Heart left ventricle (tissue), 16 donors: ENCODE measurements at places on chromosomes 13 and 19.

DNA sequence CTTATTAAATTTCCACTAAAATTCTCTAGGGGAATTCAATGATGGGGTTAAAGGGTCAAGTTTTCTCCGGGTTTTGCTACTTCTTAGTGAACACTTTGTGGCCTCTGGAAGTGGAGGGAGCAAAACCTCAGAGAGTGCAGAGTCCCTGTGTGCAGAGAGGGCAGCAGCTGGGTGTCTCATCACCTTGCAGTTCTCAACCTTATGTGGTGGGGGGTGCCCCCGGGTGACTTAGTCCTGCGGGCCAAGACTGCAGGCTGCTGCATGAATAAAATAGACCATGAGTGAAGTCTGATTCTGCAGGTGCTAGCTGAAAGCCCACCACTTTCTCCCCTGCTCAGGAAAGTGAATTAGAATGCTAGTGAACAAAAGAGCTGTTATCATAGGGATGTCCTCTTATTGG, 191.6 kb downstream of the DLEU7 start:
- no peak overlapping the region for H3K27ac ChIP-seq
- H3K4me1 ChIP-seq: peaks cover 5% of the 10 kb centered on the region
- no peaks in the 10 kb centered on the region for H3K36me3 ChIP-seq
- no peak for DNase-seq

- no peaks in the 10 kb centered on the region for H3K36me3 ChIP-seq
- H3K4me3 ChIP-seq: no peak overlapping the region
- no peaks in the 10 kb centered on the region for H3K27me3 ChIP-seq
These were observed 81.8 kb upstream of the STARD13 start for GRCh38 chr13:33367171-33367895.

DNA sequence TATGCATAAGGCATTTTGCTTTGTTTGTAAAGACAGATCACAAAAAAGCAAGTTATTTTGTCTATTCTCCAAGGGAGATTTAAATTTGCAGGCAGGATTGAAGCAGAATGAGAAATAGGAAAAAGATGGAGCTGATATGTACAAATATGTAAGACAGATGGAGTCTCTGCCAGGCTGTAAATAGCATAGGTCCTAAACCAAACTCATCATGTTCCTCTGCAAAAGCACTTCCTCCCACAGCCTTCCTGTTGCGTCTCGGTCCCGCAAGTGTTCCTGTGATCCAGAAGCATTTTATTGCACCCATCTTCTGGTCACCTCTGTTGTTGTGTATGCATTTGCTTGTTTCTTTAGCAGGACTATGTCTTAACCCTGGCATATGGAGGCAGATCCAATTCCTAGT, 95.7 kb upstream of the CLDN10 start:
- no peak overlapping the region for H3K4me3 ChIP-seq
- no peak for DNase-seq
- H3K4me1 ChIP-seq: peaks cover 5% of the 10 kb centered on the region
- H3K27me3 ChIP-seq: no peaks in the 10 kb centered on the region
- no peak overlapping the region for H3K27ac ChIP-seq

GRCh38 chr13:49620170-49620621, 8.1 kb upstream of the ARL11 start:
- peaks cover 8% of the 10 kb centered on the region for H3K4me1 ChIP-seq
- no peak overlapping the region for H3K27ac ChIP-seq
- no peaks in the 10 kb centered on the region for H3K36me3 ChIP-seq
- H3K4me3 ChIP-seq: no peak overlapping the region
- DNase-seq: no peak

DNA sequence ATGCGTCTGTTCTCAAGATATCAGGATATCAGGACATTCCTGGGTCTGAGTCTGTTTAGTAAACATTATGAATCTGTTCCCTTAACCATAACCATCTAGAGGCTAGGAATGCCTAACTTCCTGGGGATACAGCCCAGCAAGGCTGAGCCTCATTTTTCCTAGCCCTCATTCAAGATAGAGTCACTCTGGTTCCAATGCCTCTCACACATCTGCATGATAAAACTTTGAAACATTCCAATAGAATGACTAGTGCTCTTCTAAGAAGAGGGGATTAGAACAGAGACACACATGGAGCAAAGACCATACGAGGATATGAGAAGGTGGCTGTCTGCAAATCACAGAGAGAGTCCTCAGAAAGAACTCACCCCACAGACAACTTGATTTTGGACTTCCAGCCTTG, 20.6 kb upstream of the CABP5 start:
- peaks cover 53% of the 10 kb centered on the region for H3K36me3 ChIP-seq
- H3K27ac ChIP-seq: no peak overlapping the region

DNA sequence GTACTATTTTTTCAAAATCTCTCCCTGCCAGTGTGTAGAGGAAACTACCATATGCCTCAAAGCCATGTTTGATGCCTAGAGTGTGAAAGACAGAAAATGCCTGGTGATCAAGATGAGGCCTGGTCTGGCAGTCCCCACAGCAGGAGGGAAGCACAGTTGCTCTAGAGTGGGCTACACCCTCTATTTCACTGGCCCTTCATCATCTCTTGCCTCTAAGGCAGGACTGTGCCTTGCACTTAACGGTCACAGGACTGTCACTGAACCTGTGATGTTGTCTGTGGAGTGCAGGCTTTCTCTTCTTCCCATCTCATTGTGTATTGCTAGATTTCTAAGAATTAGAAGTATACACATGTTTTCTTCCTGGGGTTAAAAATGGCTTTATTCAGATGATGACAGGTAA, 16.3 kb downstream of the POLR1D start:
- no peak overlapping the region for H3K4me3 ChIP-seq
- no peak overlapping the region for H3K27ac ChIP-seq

DNA sequence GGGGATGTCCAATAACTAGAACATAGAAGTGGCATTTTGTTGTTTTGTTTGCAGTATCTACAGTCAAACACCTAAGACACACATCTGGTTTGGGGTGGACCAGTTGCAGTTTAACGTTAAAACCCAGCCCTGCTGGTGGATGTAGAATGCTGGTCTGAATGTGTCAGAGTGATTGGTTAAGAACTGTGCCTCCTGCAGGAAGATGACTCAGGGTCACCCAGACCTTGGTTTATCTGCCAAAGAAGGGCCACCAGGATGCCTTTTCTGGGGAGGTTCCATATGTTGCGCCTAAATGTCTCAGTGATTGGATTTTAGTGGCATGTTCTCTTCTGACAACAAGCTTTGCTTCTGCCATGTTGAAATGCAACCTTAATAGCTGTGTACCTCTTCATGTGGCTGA, 23.1 kb downstream of the ZNF536 start:
- peaks cover 9% of the 10 kb centered on the region for H3K27me3 ChIP-seq
- H3K36me3 ChIP-seq: no peaks in the 10 kb centered on the region
- no peak overlapping the region for H3K27ac ChIP-seq

GRCh38 chr19:49852631-49853126, 1.7 kb downstream of the PTOV1 start:
- H3K4me1 ChIP-seq: peaks cover 42% of the 10 kb centered on the region
- no peaks in the 10 kb centered on the region for H3K27me3 ChIP-seq
- peaks cover 34% of the 10 kb centered on the region for H3K36me3 ChIP-seq
- H3K4me3 ChIP-seq: no peak overlapping the region

GRCh38 chr13:112869202-112870050, 99.6 kb upstream of the MCF2L start:
- H3K4me3 ChIP-seq: no peak overlapping the region
- no peak overlapping the region for H3K27ac ChIP-seq
- peaks cover 4% of the 10 kb centered on the region for H3K4me1 ChIP-seq
- no peak for DNase-seq
- peaks cover 60% of the 10 kb centered on the region for H3K36me3 ChIP-seq

DNA sequence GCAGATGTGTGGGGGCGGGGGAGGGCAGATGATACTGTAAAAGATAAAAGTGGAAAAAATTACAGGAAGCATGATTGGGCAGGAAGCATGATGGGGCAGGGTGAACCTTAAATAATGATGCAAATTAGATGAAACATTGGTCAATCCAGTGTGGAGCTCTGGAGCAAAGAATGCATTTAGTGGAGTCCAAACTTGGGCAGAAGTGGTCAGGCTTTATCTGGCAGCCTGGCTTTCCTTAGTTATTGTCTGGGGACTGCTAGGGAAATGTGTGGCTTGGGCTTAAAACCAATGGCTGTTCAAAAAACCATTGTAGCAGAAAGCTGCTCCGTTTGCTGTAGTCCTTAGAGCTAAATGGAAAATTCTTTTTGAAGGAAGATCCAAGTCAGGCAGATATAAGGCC, 1077.3 kb upstream of the MIR17HG start:
- H3K27me3 ChIP-seq: no peaks in the 10 kb centered on the region
- H3K4me3 ChIP-seq: no peak overlapping the region
- no peak overlapping the region for H3K27ac ChIP-seq
- no peaks in the 10 kb centered on the region for H3K36me3 ChIP-seq
- peaks cover 3% of the 10 kb centered on the region for H3K4me1 ChIP-seq

GRCh38 chr19:39192846-39193245, 3.9 kb upstream of the NCCRP1 start:
- H3K36me3 ChIP-seq: no peaks in the 10 kb centered on the region
- DNase-seq: no peak
- peaks cover 51% of the 10 kb centered on the region for H3K27me3 ChIP-seq
- no peak overlapping the region for H3K4me3 ChIP-seq
- H3K27ac ChIP-seq: no peak overlapping the region

- no peaks in the 10 kb centered on the region for H3K36me3 ChIP-seq
- DNase-seq: no peak
- no peaks in the 10 kb centered on the region for H3K4me1 ChIP-seq
- H3K27ac ChIP-seq: no peak overlapping the region
These were observed 36.8 kb upstream of the PSG9 start for GRCh38 chr19:43306097-43306496.

- H3K27me3 ChIP-seq: no peaks in the 10 kb centered on the region
- no peaks in the 10 kb centered on the region for H3K4me1 ChIP-seq
- no peak overlapping the region for H3K4me3 ChIP-seq
- H3K27ac ChIP-seq: no peak overlapping the region
These were observed 36.5 kb downstream of the WDR87 start for GRCh38 chr19:37869766-37870340.

DNA sequence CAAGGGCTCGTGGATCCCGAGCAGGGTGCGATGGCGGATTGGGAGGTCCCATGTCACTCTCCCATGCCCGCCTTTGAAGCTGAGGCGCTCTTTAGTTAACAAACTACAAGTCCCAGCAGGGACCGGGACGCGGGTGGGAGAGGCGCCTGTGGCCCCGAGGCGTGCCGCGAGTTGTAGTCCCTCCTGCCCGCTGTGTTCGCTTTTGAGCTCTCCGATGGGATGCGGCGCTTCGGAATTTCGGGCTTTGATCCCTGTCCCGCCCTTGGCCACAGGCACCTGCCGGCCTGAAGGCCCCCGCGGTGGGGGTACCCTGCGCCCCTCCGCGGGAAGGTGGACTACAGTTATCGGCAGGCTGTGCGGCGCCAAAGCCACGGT, 11.0 kb downstream of the CYTH2 start:
- no peaks in the 10 kb centered on the region for H3K4me1 ChIP-seq
- peak overlapping the region; percentile 93 for H3K27ac ChIP-seq
- H3K36me3 ChIP-seq: peaks cover 41% of the 10 kb centered on the region
- DNase-seq: peak; percentile 88
- peak overlapping the region; percentile 64 for H3K4me3 ChIP-seq

DNA sequence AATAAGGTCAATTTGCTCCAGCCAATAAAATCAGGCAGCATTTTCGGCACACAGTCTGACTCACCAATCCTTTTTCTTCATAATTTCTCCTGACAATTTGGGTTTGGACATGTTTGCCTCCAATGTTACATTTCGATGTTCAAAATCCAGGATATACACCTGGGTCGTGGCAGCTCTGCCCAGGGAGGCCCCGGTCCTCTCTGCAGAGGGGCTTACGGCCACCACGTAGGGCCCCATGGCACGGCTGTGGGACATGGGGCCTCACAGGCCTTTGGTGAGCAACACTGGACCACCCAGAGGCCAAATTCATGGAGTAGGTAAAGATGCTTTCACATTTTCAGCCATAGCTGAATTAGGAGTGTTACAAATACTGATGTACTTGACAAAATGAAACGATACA, 25.4 kb downstream of the IRS2 start:
- H3K4me3 ChIP-seq: no peak overlapping the region
- no peaks in the 10 kb centered on the region for H3K27me3 ChIP-seq
- H3K27ac ChIP-seq: no peak overlapping the region
- peaks cover 2% of the 10 kb centered on the region for H3K36me3 ChIP-seq

- H3K27me3 ChIP-seq: no peaks in the 10 kb centered on the region
- no peak overlapping the region for H3K27ac ChIP-seq
- H3K4me3 ChIP-seq: no peak overlapping the region
- peaks cover 4% of the 10 kb centered on the region for H3K4me1 ChIP-seq
These were observed 70.5 kb upstream of the CSNK1A1L start for GRCh38 chr13:37175996-37176395.

GRCh38 chr19:51570962-51571575, at the start of gene ZNF175:
ZNF175 (plus strand) TSS chr19:51571283; CDS start chr19:51573330, 2,047 bp downstream.
- H3K27me3 ChIP-seq: no peaks in the 10 kb centered on the region
- H3K4me1 ChIP-seq: peaks cover 16% of the 10 kb centered on the region
- H3K36me3 ChIP-seq: peaks cover 25% of the 10 kb centered on the region
- peak; percentile 95 for DNase-seq
- peak within 1 kb of the TSS; percentile 64 for H3K27ac ChIP-seq

GRCh38 chr13:62704875-62705274, 1289.2 kb upstream of the PCDH20 start:
- no peaks in the 10 kb centered on the region for H3K4me1 ChIP-seq
- no peak for DNase-seq
- H3K27ac ChIP-seq: no peak overlapping the region

DNA sequence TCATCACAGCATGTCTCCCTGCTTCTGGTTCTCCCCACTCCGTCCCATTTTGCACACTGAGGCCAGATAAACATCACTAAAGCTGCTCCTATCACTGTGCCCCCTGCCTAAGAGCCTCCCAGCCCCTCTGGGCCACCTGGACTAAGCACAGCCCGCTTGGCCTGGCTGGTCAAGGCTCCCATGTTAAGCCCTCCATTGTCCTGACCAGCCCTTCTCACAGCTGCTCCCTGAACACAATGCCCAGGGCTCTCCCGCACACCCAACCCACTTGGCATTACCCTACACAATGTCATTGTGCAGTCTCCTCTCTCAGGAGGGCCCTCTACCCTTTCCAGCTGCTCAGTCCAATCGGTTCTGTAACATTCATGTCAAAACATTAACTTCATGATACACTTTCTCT, 133.4 kb downstream of the NUFIP1 start:
- no peak overlapping the region for H3K27ac ChIP-seq
- H3K27me3 ChIP-seq: no peaks in the 10 kb centered on the region
- H3K36me3 ChIP-seq: no peaks in the 10 kb centered on the region
- no peak for DNase-seq
- peaks cover 20% of the 10 kb centered on the region for H3K4me1 ChIP-seq

DNA sequence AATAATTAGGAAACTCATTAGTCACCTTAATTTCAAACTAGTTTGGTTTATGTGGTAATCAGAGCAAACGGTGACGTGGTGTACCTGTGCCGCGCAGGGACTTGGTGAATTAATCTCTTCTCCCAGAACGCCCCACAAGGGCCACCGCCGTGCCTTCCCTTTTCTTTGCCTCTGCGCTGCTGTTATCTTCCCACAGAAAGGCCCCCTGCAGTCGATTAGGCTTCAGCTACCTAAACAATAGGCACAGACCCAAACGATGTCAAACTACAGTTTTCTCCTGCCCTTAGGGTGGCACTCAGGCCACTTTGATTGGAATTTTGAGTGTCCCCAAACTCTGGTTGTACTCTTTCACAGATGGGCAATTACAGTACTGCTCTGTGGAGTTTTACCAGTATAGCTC, 115.5 kb downstream of the GGACT start:
- no peaks in the 10 kb centered on the region for H3K27me3 ChIP-seq
- H3K27ac ChIP-seq: no peak overlapping the region
- H3K4me3 ChIP-seq: no peak overlapping the region
- no peaks in the 10 kb centered on the region for H3K4me1 ChIP-seq
- no peaks in the 10 kb centered on the region for H3K36me3 ChIP-seq
